DMS 273 treated with DMSO at 0.1 percent for 48 hours (cell line): ENCODE measurements at places on chromosomes 5 and 9.

DNA sequence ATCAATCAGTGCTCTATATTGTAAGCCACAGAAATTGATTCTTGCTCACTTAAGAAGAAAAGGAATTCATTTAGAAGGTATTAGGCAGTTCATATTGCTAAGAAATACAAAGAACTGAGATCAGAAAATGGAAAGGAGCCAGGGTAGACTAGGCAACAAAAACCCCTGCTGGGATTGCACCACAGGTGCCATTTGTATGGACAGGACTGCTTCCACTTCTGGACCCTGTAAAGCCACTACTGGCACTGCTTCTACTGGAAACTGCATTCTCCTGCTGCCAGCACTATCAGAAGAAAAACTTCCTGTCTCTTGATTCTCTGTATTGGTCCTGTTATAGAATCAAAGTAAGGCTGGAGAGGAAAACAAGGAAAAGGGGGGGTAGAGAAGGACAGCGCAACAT is 45.9 kb downstream of the CERT1 start:
- no peak for DNase-seq

- DNase-seq, result no peak
Observed at GRCh38 chr9:77929942-77930341, 101.7 kb downstream of the GNAQ start.

DNA sequence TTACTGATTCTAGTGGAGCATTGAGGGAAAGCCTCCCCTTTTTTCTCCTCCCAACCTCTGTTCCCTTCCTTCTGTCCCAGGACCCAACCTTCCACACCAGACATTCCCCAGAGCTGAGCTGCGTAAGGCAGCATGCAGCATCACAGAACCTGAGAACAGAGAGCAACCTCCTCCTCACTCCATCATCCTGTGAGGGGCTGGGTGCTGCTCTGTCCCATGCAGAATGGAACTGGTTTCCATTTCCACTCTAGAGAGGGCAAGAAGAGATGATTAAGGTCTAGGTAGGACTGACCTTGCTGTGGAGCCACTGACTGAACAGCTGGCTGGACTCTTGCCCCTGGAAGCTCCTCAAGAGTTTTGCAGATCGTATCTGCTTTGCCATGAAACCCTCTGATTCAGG is 30.1 kb upstream of the IL7R start:
- DNase-seq, result no peak

DNA sequence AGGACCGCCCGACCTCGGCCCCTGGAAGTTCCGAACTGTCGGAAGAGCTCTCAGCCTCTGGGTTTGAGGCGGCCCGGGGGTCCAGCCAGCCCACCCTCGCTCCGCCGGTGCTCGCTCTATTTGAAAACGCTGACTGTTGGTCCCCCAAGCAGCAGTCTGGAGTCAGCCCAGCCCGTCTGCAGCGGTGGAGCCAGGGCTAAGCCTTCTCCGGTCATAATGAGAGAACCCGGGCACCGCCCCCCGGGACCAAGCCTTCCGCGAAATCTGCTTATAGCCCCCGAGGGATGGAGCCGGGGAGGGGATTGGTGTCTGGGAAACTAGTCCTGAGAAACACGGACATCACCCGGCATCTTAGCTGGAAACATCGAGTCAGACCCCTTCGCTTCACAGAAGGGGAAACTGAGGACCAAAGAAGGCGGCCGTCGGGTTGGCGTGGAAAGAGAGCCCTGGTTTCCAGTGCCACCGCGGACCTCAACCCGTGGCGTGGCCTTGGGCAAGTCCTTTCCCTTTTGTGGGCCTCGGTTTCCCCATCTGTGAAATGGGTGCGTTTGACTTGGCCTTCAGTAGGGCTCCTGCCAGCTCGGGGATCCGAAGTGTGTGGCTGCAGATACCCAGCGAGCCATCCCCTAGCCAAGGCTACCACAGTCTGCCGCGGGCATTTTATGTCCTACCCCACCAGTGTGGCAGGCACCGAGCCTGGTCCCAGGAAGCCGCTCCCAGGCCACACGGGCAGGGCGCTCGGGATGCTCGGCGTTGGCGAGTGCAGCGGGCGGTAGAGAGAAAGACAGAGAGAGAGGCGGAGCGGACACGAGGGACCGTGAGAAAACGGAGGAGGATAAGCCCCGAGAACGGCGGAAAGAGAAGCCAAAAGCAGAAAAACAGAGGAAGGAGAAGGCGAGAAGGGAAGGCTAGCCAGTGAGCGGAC is 857 bp downstream of the ADAM19 start:
- DNase-seq, result no peak
